ENCODE measurements at places on chromosomes 4 and X. TPM values are rescaled to one million over a fixed set of nuclear protein-coding genes. Genes with fewer than 3 reads are reported as not detected.
A peak's percentile ranks its signal among the peaks of the same experiment; 100 is the strongest.

DNA sequence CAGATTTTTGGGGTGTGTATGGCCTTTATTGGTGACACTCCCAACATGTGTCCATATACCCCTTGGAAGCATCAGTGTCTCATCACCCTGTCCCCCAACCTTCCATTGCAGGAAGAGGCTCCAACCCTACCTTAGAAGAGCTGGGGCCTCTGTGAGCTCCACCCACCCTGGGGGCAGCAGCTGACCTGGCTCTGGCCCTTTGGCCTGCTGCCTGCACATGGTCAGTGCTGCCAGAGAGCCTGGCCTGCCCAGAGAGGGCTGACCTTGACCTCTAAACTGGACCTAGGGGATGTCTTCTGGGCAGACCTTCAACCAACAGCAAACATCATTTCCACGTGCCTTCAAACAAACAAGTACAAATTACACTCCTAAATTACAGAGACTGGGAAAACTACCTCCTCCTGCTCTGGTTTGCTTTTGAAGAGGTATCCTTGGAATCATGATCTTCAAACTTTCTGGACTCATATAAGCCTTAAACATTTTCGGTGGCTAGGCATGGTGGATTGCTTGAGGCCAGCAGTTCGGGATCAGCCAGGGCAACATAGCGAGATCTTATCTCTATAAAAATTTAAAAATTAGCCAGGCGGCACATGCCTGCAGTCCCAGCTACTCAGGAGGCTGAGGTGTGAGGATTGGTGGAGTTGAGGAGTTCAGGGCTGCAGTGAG lies 27.3 kb upstream of the KIAA0232 start:
- no peak for DNase-seq

DNA sequence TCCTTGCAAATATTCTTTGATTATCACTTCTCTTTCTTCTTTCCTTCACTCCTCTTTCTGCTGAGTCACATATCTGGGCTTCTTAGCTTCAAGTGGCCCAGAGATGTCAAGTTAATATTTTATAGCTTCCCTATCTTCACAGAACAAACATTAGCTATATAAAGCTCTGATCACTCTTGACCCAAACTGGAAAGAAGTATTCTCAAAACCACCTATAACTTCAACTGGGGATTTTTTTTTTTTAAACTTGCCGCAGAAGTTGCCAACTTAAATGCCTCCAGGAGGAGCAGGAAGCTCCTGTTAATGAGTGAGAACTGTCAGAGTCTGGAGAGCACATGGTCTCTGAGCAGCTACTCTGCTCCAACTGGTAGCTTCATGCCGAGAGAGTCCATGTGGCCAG lies 233.3 kb upstream of the EDNRA start:
- DNase-seq = no peak

GRCh38 chr4:6955261-6955911 lies 45.8 kb downstream of the TBC1D14 start:
- DNase-seq = no peak

- no peak for DNase-seq
These were observed 469 bp downstream of the IRS4 start for GRCh38 chrX:108735679-108736508.

DNA sequence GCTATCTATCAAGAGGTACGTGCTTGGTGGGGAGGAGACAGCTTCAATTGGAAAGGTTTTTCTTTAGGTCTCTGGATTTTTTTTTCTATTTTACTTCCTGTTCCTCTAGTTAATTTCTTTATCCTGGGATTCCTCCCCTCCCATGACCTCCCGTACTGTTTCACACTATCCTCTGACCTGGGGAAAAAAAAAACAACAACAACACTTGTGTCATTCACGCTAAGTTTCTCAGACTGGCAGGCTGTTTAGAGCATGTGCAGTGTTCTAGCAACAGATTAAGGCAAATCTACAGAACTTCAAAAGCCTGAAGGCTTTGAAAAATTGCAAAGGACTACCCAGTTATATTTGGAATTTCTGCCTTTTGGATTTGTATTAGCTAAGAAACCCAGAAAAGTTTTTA lies 358.4 kb downstream of the ARHGAP24 start:
- no peak for DNase-seq

GRCh38 chrX:36568946-36569345 lies 439.2 kb upstream of the FAM47C start:
- DNase-seq = no peak

GRCh38 chr4:53705151-53705764 lies 114.0 kb upstream of the LNX1 start:
- DNase-seq = no peak

DNA sequence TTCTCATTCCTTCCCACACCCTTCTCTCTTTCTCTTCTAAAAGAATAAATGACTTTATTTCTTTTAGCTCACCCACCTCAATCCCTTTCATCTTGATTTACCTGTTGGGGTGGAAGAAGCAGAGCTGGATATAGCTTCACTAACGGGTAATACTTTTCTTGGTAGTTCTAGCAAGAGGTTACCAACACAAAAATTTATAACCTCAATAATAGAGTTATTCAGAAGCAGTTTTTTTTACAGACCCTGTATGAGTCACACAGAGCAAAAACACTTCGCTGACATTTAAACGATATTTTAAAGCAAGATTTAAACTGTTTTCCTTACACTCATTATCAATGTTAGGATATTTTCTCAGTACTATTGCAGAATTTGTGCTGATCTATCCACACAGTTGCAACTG lies 42.4 kb downstream of the CBLL2 start:
- DNase-seq = no peak

DNA sequence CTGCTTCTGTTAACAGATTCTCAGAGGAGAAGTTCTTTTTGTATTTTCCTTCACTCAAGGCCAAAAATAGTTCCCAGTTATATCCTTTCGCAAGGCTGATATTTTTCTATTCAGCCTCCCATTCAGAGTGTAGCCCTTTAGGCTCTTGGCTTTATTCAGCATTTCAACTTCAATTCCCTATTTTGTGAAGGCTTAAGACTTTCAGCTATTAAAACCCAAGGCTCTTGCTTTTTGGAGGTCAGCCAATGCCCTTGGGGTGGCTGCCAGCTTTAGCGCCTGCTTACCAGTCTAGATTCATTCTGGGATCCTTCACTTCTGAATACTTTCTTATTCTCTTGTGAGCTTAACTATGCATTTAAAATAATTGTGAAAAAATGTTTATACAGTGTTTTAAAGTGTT lies 57.3 kb upstream of the ADGRA3 start:
- DNase-seq = no peak

GRCh38 chrX:47625365-47625764 lies 4.4 kb downstream of the CFP start:
- peak; percentile 15 for DNase-seq

- no peak for DNase-seq
These were observed 68.0 kb downstream of the ATP8A1 start for GRCh38 chr4:42588909-42589308.

DNA sequence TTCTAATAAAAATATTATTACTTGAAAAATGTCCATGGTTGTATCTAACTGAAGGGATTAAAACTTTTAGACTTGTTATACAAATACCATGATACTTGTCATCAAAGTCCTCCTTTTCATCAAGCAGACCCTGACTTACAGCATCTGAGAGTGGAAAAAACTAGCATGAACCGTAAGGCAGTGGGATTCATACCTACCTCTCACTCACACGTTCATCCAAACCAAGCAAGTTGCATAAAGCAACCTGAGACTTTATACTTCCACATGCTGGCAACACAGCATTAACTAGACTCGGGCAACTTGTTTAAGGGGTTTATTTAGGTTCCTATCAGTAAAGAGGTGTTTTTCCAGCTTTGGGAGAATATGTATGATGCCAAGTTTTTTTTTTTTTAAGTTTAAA lies 22.6 kb upstream of the TLR7 start:
- no peak for DNase-seq

DNA sequence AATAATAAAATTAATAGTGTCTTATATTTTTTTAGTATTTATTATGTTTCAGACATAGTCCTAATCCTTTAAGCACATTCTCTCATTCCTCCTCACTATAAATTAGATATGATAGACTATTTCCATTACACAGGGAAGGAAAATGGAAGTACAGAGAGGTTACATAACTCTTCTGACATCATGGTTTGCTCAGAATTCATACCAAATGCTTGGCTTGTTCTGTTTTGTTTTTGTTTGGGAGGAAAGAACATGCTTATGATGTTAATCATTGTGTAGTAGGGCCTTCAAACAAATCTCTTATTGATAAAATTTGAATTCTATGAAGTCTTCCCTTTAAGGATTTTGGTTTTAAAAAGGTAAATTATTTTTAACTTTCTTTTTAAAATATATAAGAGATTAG lies 59.5 kb downstream of the RXFP1 start:
- no peak for DNase-seq

DNA sequence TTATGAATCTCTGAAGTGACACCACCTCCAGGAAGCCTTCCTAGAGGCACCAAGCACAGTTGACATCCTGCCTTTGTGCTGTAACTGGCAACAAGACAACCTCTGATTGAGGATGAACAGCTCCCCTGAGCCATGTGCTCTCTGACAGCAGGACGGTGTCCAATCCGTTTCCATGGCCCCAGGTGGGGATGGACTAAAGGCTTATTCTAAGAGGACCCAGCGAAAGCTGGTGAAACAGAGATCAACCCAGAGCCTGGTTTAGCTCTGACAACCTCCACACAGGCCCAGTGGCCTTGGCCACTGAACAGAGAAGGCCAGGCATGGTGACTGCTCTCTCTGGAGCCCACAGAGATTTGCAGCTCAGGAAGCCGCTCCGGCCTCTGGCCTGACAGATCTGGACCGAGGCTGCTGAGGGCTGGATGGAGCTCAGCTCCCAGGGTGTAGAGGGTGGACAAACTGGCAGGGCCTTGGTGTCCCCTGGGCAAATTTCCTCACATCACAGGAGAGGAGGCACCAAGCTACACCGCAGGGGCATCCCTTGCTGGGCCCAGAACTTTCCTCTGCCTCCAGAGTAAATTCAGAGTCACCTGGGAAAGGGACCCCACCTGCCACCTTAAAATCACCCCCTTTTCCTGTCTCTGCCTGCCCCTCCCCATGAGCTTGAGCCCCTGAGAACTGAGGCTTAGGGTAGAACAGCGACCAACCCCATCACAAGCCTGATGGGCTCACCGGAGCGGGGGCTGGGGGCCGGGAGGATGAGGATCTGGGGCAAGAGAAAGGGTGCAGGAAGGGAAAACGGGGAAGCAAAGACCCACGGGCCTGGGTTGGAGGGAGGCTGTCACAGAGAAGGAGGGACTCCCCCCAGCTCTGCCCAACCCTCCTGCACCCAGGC lies 40.2 kb downstream of the HMX1 start:
- peak; percentile 63 for DNase-seq

GRCh38 chr4:186190581-186191199 lies 677 bp upstream of the CYP4V2 start:
- no peak for DNase-seq

DNA sequence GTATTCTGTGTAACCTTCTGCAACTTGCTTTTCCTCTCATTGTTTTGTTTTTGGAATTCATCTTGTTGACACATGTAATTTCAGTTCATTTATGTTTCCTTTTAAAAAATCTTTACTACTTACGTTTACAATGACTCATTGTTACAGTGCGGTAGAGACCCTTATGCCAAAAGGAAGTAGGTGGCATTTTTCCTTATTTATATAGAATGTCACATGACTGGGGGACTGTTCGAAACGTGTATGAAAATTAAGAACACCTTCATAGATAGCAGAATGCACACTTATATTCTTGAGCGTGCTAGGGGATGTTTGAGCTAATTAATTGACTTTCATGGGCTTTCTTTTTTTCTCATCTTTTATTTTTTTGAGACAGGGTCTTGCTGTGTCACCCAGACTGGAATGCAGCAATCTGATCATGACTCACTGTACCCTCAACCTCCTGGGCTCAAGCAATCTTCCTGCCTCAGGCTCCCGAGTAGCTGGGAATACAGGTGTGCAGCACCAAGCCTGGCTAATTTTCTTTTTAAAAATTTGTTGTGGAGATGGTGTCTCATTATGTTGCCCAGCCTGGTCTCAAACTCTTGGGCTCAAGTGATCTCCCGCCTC lies 7.3 kb downstream of the REPS2 start:
- DNase-seq = no peak

DNA sequence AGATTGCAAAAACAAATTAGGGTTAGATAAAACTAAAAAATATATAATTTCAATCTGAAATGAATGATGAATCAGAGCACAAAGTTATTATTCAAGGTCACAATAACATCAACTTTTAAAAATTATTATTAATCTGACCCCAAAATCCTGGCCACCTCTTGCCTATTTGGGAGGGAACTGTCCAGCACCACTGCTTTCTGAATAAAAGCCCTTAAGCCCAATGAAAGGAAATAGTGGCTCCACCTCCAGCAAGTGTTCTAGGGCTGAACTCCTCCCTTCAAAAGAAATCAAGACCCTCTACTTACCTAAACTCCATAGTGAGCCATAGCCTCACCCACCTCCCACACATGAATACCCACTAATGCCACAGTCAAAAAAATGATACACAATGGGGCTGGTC lies 208.2 kb downstream of the PARM1 start:
- DNase-seq = no peak

GRCh38 chrX:138669693-138670092 lies 41.8 kb downstream of the FGF13 start:
- no peak for DNase-seq

DNA sequence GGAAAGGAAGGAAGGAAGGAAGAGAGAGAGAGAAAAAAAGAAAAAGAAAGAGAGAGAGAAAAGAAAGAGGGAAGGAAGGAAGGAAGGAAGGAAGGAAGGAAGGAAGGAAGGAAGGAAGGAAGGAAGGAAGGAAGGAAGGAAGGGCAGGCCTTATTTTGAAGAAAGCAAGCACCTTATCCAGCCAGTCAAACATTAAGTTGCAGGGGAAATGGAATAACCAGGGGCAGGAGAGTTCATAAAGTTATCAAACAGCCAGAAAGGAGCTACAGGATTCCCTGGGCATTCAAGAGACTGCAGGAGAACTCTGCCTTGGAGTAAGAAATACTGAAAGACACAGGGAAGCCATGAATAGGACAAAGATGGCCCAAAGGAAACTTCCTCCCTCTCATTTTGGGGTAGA lies 672.0 kb upstream of the INTU start:
- no peak for DNase-seq

- DNase-seq = no peak
These were observed 472.2 kb upstream of the KLHL4 start for GRCh38 chrX:87045352-87045751.

Gene PNMA5
- total RNA-seq = not detected

Gene BOD1L1
- 23.6 TPM for total RNA-seq

Gene KCND1
- 0.27 TPM for total RNA-seq

Gene LAGE3
- 13.9 TPM for total RNA-seq

Gene PDGFRA
- total RNA-seq = 23.4 TPM

Gene PDE6B
- 4.8 TPM for total RNA-seq

Gene KIT
- 2.3 TPM for total RNA-seq

Gene SLC49A3
- 12.1 TPM for total RNA-seq

Gene FOXR2
- total RNA-seq = not detected
